ENCODE measurements at places on chromosomes 4 and X. TPM values are rescaled to one million over a fixed set of nuclear protein-coding genes. Genes with fewer than 3 reads are reported as not detected.

DNA sequence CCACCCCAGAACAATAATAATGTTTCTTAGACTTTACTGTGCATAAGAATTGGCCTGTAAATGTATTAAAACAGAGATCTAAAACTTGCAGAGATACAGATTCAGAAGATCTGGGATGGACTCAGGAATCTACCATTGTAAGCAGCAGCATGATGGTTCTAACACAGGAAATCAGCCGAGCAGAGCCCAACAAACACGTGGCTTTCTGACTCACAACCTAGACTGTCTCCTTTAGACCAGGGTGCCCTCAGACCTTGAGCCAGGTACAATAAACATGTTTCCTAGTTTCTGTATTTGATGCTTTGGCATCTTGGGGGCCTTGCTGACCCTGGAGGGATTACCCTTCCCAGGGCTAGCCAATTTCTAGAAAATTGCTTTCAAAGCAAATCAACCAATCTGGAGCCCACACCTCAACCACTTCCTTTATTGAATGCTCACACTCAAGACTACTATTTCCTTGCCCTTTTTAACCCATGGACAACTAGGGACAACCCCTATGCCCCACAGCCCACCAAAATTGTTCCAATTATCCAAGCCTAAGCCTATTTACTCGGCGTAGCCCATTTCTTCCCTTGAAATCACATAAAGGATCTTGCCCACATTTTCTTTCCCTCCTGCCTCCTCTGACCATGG, 80.5 kb downstream of the TBC1D9 start:
- no peak for DNase-seq
- H3K4me3 ChIP-seq = no peak overlapping the region
- no peaks in the 10 kb centered on the region for H3K4me1 ChIP-seq
- peaks cover 7% of the 10 kb centered on the region for H3K36me3 ChIP-seq
- H3K27me3 ChIP-seq = no peaks in the 10 kb centered on the region

- no peak for DNase-seq
- H3K27me3 ChIP-seq = no peaks in the 10 kb centered on the region
- no peak overlapping the region for H3K4me3 ChIP-seq
- H3K4me1 ChIP-seq = no peaks in the 10 kb centered on the region
- no peaks in the 10 kb centered on the region for H3K36me3 ChIP-seq
Observed at GRCh38 chr4:2700031-2700430, 56.1 kb downstream of the TNIP2 start.

DNA sequence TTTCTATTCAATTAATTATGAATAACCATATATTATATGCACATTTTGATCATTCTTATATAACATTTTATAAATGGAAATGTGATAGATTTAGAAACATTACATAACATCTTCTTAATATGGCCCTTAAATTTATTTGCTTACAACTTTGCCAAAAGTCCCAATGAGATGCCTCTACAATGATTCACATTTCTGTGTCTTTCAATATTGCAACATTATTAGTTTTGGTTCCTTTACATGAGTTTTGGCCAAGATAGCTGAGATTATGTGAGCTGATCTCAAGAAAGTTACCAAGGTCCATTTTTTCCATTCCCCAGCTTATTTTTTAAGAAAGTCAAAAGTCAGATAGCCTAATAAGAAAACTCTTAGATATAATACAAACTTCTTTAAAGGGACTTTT, 361.2 kb downstream of the PCDH7 start:
- peaks cover 12% of the 10 kb centered on the region for H3K4me1 ChIP-seq
- H3K36me3 ChIP-seq = no peaks in the 10 kb centered on the region
- H3K27ac ChIP-seq = no peak overlapping the region
- no peak for DNase-seq
- H3K4me3 ChIP-seq = no peak overlapping the region

The LRP2BP gene
- total RNA-seq = 0.49 TPM

The FRG2 gene
- total RNA-seq = not detected

Data from vagina (tissue), 2 donors.